ENCODE measurements at places on chromosomes 2 and 18. TPM values are rescaled to one million over a fixed set of nuclear protein-coding genes. Genes with fewer than 3 reads are reported as not detected.
A peak's percentile ranks its signal among the peaks of the same experiment; 100 is the strongest.

- no peak for DNase-seq
Measured at GRCh38 chr2:157785200-157785599, 90.9 kb downstream of the ACVR1 start.

GRCh38 chr2:227466887-227467600 is 4.9 kb upstream of the AGFG1 start:
- DNase-seq = no peak

GRCh38 chr2:201313362-201313761 is 43.8 kb downstream of the FLACC1 start:
- no peak for DNase-seq

DNA sequence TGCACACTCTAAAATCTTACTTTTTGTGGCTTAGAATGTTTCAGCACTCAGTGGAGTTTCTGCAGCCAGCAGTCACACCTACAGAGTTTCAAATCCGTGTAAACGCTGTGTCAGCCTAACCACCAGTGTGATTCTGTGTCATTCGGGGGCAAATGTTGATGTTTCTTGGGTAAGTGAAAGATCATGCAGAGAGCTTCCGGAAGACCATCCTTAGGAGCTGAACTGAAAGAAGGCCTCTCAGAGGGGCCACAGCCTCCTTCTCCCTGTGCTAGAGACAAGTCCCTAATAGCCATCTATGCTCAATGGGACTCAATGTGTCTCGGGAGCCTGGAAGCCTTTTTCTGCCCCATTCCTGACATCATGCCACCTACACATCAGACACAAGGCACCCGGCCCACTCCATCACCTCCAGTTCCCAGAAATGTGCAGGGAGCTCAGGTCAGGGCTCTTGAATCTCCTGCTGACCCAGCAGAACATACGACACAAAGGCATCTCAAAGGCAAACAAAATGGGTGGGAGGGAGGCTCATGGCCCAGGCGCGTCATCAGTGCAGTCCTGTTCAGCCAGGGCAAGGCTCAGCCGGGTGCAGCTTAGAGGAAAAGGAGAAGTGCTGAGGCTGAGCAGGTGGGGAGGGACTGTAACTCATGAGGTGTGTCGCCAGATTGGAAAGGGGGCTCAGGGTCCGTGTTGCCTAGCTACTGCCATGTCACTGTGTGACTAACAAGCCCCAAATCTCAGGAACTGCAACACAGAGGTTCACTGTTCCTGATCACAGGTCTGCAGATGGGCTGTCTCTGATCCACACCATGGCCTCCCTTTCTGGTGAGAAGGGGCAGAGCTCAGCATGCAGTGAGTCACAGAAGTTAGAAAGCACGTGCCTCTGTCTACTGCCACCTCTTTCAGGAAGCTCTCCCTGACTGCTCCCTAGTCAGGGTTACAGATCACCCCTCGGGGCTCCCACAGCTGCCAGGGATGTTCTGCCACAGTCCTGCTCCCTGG is 82.0 kb downstream of the SMAD7 start:
- DNase-seq = peak; percentile 73

- DNase-seq = no peak
Measured at GRCh38 chr18:58239879-58240278, 195.9 kb downstream of the NEDD4L start.

Gene CAPN14
- 0.14 TPM for total RNA-seq

- DNase-seq = peak; percentile 30
Measured at GRCh38 chr2:95012881-95013550, 12.5 kb upstream of the MAL start.

DNA sequence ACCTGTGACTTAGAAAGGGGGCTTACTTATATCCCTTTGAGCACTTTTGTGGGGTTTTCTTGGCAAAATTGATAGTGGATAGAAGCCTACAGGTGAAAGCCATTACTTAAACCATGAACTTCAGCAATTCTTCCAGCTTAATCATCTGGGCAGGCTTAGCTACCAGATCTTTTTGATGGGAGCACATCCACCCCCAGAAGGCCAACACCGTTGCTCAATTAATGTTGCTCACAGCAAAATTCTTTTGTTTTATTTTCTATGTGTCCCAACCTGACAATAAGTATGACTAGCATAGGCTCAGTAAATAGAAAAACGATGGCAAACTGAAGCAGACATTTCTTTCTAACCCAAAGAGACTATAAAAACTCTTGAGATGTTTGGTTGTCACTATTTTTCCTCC is 269.4 kb upstream of the TCF4 start:
- no peak for DNase-seq

DNA sequence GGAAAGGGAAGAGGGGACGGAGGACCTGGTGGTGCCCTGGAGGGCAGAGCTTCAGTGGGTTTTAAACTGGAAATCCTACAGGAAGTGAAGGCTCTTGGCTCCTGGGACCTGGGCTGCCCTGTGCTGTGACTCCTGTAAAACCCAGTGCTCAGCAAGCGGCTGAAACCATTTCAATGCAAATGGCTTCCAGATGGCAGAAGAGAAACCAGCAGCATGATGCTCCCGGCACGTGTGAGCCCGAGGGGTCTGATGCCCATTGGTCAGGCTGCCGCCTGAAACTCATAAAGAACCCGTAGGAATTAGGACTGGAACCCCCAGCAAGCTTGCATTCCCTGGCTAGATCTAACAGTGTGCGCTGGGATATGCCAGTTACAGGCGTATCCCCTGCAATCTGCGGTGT is 109.2 kb upstream of the THOC1 start:
- DNase-seq = no peak

DNA sequence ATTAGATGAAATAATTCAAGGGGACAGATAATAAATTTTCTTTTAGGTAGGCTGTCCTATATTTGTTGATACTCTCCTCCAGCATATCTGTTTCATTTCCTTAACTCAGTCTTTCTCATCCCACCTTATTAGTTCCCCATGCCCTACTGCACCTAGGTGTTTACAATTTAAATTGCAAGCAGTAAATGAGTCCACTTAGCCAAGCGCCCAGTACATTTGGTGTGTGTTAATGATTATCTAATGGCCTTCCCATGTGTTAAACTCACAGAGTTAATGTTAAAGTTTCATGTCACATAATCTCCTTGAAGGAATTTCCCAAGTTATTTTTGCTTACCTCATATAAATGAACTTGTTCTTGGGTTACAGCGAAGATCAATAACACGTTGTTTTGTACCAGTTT is 31.2 kb downstream of the ITGB6 start:
- no peak for DNase-seq
